ENCODE measurements at places on chromosomes 5 and 9.

DNA sequence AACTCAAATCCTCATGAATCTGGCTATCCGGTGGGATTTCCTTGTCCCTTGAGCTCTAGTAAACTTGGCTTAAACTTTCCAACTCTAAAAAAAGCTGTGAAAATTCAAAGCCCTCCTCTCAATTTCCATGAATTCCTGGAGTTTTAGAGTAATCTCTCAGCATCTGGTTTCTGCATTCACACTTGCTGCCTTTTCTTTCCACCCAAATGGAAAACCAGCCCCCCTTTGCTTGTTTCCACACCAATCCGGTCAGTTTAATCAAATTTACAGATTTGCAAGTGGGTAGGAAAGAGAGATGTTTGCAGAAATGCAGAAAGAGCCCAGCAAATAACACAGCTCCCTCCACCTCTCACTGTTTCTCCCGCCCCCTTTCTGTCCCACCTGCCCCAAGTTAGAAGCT is 91.1 kb downstream of the ENC1 start:
- peaks cover 5% of the 10 kb centered on the region for H3K27me3 ChIP-seq
- DNase-seq: no peak
- H3K4me3 ChIP-seq: no peak overlapping the region
- no peaks in the 10 kb centered on the region for H3K4me1 ChIP-seq
- H3K36me3 ChIP-seq: no peaks in the 10 kb centered on the region

DNA sequence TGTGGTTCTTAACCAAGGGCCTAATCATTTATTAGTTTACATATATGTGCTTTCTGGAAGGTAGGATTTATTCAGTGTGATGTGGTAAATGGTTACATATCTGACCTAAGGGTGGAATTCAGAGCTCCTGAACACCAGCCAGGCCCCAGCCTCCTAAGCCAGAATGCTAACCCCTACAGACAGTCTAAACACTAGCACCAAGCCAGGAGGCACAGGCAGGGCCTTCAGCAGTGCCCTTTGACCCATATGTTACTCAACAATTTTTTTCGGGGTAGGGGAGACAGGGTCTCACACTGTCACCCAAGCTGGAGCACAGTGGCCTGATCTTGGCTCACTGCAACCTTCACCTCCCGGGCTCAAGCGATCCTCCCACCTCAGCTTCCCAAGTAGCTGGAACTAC is 40.3 kb downstream of the PRKACG start:
- H3K27ac ChIP-seq: peak overlapping the region; percentile 89
- peaks cover 58% of the 10 kb centered on the region for H3K4me1 ChIP-seq
- H3K4me3 ChIP-seq: peak overlapping the region; percentile 64
- DNase-seq: no peak

- DNase-seq: no peak
- H3K36me3 ChIP-seq: peaks cover 37% of the 10 kb centered on the region
- no peaks in the 10 kb centered on the region for H3K27me3 ChIP-seq
- no peak overlapping the region for H3K27ac ChIP-seq
- H3K4me3 ChIP-seq: no peak overlapping the region
These were observed 10.9 kb upstream of the HDHD3 start for GRCh38 chr9:113387560-113388230.

GRCh38 chr5:180346358-180346757 is 6.8 kb downstream of the GFPT2 start:
- H3K4me1 ChIP-seq: no peaks in the 10 kb centered on the region
- DNase-seq: no peak
- no peak overlapping the region for H3K27ac ChIP-seq
- no peaks in the 10 kb centered on the region for H3K36me3 ChIP-seq
- peaks cover 24% of the 10 kb centered on the region for H3K27me3 ChIP-seq
- no peak overlapping the region for H3K4me3 ChIP-seq

DNA sequence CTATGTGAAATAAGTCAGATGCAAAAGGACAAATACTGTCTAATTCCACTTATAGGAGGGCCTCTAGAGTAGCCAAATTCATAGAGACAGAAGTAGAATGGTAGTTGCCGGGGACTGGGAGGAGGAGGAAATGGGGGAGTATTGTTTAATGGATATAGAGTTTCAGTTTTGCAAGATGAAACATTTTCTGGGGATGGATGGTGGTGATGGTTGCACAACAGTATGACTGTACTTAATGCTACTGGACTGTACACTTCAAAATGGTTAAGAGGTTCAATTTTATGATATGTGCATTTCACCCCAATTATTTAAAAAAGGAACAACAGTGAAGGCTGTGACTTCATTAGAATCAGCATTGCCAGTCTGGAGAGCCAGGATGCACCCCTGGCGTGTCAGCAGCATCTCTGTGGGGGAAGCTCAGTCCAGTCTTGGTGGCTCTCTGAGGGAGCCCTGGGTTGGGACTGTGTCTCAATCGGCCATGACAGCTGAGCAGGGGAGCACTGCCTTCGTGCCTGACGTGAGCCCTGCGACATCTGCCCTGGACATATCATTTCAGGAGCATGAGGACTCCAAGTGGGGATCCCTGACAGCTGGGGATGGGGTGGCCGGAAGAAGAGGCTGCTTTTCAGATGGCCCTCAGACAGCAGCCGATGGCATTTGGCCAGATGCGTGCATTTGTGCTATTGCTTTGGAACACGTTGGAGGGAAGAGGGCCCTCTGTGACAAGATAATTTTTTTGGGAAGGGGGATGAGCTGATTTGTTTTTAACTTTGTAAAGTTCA is 130.8 kb upstream of the STC2 start:
- H3K4me1 ChIP-seq: no peaks in the 10 kb centered on the region
- H3K27me3 ChIP-seq: no peaks in the 10 kb centered on the region
- no peak for DNase-seq
- no peak overlapping the region for H3K4me3 ChIP-seq
- H3K27ac ChIP-seq: no peak overlapping the region

GRCh38 chr5:165576678-165577275 is 2071.4 kb downstream of the MAT2B start:
- no peaks in the 10 kb centered on the region for H3K4me1 ChIP-seq
- H3K27ac ChIP-seq: no peak overlapping the region
- no peak overlapping the region for H3K4me3 ChIP-seq
- no peaks in the 10 kb centered on the region for H3K27me3 ChIP-seq

DNA sequence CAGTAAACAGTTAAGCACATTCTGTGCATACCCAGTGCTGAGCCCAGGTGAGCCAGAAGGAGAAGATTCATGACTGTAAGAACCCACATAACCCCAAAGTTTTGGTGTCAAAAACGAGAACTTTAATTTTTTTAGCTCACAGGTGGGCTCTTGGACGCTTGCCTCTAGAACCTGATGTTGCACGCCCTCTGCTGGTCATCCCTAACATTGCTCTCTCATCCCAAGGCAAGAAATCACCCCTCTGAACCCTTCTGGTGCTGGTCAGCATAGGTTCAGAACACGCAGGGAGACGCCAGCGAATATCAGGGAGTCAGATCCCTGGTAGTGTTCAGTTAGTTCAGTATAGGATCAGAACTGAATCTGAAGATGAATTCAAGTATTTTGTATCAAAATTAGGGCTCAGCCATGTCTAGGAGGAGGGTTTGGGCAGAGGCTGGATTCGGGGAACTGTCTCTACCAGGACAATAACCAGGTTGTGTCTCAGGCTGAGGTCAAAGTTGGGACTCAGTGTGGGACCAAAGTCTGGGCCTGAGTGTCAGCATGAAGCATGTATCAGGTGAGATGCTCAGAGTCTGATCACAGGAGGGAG is 4.1 kb upstream of the DNAJB5 start:
- H3K27me3 ChIP-seq: no peaks in the 10 kb centered on the region
- no peaks in the 10 kb centered on the region for H3K36me3 ChIP-seq
